ENCODE measurements at places on chromosomes 4 and X. TPM values are rescaled to one million over a fixed set of nuclear protein-coding genes. Genes with fewer than 3 reads are reported as not detected.

DNA sequence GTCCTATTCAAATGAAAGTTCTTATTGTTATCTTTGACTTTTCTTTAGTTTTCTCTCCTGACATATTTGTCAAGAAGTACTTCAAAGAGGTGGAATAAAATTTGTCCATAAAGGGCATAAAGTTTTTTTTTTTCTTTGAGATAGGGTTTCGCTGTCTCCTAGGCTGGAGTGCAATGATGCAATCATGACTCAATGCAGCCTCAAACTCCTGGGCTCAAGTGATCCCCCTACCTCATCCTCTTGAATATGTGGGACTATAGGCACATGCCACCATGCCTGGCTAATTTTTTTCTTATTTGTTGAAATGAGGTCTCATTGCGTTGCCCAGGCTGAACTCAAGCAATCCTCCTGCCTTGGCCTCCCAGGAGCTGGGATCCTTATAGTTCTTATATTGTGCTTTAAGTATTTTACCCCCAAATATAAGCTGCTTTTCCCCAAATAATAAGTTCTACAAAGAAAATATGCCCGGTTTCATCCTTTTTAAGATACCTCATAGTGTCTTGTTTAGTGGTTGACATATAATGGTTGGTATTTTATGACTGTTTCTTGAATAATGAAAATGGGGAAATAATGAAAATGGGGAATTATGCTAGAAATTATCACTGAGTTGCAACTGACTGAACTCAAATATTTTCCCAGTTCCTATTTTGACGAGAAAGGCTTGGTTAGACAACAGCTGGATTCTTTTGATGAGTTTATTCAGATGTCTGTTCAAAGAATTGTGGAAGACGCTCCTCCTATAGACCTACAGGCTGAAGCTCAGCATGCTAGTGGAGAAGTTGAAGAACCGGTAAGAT lies 11.6 kb downstream of the POLR2B start:
- peaks cover 72% of the 10 kb centered on the region for H3K36me3 ChIP-seq
- H3K4me3 ChIP-seq = no peak overlapping the region
- DNase-seq = no peak

DNA sequence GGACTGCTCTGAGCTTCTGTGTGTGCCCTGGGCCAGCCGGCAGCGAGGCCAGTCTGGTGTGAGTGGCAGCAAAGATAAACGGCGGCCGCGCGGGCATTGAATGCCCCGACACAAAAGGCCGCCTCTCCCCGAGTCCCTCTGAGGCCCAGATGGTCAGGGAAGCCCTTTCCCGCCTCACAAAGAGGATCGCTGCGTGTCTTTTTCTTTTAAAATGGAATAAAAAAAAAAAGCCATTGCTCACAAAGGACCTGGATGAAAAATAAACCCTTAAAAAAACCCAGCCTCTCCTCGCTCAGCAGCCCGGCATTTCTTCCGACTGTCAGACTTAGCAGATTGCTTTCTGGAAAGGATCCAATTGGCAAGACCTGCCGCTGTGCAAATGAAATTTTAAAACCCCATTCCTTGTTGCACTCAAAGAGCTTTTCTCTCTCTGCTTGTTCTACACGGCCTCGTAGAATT lies 578.7 kb downstream of the BCOR start:
- H3K27me3 ChIP-seq = no peaks in the 10 kb centered on the region
- no peak overlapping the region for H3K27ac ChIP-seq
- DNase-seq = no peak
- no peaks in the 10 kb centered on the region for H3K36me3 ChIP-seq
- peaks cover 9% of the 10 kb centered on the region for H3K4me1 ChIP-seq

DNA sequence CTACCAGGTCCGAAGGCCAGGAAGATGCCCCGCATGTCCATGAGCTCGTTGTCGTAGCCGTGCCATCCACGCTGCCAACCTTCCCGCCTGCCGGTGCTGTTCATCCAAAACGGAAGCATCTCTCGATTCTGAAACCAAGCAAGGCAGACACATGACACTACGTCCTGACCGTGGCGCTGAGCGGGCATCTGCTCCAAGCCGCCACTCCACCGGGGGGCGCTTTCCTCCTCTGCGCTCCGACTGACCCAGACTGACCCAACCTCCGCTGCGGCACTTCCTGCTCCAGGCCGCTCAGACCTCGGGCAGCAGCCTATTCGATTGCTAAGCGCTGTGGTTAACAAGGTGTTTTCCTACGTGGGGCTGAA lies 120.5 kb downstream of the ENPP6 start:
- DNase-seq = peak; percentile 88
- H3K36me3 ChIP-seq = no peaks in the 10 kb centered on the region
- H3K4me3 ChIP-seq = peak overlapping the region; percentile 44
- no peak overlapping the region for H3K27ac ChIP-seq

DNA sequence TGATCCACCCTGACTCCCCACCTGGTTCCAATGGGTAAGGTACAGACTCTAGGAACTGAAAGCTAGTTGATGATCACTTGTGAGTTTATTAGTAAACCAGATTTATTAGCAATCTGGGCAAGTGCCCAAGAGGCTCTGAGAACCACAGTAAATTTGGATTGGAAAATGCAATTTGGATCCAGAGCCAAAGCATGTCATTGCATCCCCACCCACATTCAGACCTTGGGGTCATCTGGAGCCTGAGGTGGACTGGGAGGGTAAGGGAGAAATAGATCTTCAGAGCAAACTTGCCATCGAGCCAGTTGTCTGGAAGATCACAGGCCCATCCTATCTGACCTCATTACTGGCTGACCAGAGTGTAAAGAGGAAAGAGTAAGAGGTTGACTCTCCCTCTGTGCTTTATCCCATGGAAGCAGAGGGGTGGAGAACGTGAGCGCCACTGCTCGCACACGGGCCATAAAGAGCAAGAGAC lies 78.7 kb upstream of the RASGEF1B start:
- H3K36me3 ChIP-seq = no peaks in the 10 kb centered on the region
- H3K27ac ChIP-seq = peak overlapping the region; percentile 49
- no peaks in the 10 kb centered on the region for H3K27me3 ChIP-seq
- peaks cover 21% of the 10 kb centered on the region for H3K4me1 ChIP-seq
- no peak for DNase-seq

DNA sequence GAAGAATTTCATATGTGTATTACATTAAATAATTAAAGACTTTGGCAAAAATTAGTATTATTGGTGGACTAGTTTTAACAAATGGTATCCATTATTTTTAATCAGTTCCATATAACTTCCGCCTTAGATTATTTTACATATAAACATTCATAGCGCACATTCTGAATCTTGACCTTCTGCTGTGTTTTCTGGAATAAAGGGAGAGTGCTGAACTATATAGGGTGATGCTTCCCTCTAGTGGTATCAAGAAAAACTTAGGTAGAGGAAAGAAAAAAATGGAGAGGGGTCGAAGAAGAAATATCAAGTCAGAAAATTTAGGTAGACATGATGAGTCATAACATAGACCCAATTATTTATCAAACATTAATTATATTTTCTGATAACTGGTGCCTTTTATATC lies 155.6 kb upstream of the PACRGL start:
- no peaks in the 10 kb centered on the region for H3K4me1 ChIP-seq
- no peaks in the 10 kb centered on the region for H3K36me3 ChIP-seq
- H3K27me3 ChIP-seq = no peaks in the 10 kb centered on the region
- H3K27ac ChIP-seq = no peak overlapping the region

GRCh38 chr4:113404167-113404571 lies 354.7 kb downstream of the ANK2 start:
- no peaks in the 10 kb centered on the region for H3K27me3 ChIP-seq
- no peak overlapping the region for H3K27ac ChIP-seq
- H3K36me3 ChIP-seq = no peaks in the 10 kb centered on the region
- H3K4me3 ChIP-seq = no peak overlapping the region

DNA sequence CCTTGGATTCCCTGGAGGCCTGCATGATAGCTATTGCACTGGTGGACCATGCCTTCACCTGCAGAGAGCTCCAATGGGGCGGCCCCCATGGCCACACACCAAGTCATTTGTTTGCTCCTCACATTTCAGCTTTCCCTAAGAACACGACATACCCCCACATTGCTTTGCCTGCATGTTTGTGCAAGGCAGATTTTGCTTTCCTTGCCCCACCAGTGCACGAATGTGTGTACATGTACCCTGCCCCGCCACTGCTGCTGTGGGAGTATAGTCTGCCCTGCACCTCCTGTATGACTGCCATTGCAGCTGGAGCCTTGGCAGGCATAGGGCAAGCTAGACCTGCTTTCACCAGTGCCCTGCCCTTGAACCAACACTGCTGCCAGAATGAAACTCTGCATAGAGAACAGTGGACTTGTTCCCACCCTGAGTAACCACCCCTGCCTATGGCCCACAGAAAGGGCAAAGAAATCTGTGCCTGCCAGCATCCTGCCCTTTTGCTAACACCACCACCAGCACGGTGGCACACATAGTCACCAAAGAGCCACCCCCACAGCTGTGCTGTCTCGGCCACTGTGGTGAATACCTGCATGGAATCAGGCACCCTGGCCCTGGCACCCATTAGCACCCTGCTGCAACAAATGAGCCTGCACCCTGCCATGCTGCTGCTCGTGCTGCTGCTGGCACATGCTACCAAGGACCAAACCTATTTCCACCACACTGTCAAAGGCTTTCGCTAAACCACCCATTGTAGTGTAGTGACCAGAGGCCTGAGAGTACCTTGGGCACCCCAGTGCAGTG lies 661.7 kb upstream of the FAM241A start:
- H3K36me3 ChIP-seq = no peaks in the 10 kb centered on the region
- no peaks in the 10 kb centered on the region for H3K4me1 ChIP-seq
- H3K27ac ChIP-seq = no peak overlapping the region
- no peak for DNase-seq
- H3K4me3 ChIP-seq = no peak overlapping the region

GRCh38 chr4:40395908-40396793 lies 61.0 kb downstream of the CHRNA9 start:
- peak; percentile 69 for DNase-seq
- peaks cover 17% of the 10 kb centered on the region for H3K4me1 ChIP-seq
- H3K27me3 ChIP-seq = no peaks in the 10 kb centered on the region

The ARHGAP36 gene
- not detected for total RNA-seq

The USP26 gene
- not detected for total RNA-seq

The CXXC4 gene
- total RNA-seq = 0.55 TPM

The KLF8 gene
- 52.9 TPM for total RNA-seq
